ENCODE measurements at places on chromosomes 12 and 14. TPM values are rescaled to one million over a fixed set of nuclear protein-coding genes. Genes with fewer than 3 reads are reported as not detected.

KLHL33 gene
- 1.5 TPM for total RNA-seq

LTBR gene
- 78.4 TPM for total RNA-seq

BMP4 gene
- total RNA-seq: 77.5 TPM

TMEM30B gene
- total RNA-seq: 0.51 TPM

KRT83 gene
- total RNA-seq: not detected

MSI1 gene
- under 0.01 TPM for total RNA-seq

RASSF8 gene
- 50.6 TPM for total RNA-seq

CABP1 gene
- under 0.01 TPM for total RNA-seq

MTRFR gene
- total RNA-seq: 10.8 TPM

GPR84 gene
- total RNA-seq: not detected

AVPR1A gene
- total RNA-seq: not detected
